ENCODE measurements at places on chromosomes 3 and 15.

DNA sequence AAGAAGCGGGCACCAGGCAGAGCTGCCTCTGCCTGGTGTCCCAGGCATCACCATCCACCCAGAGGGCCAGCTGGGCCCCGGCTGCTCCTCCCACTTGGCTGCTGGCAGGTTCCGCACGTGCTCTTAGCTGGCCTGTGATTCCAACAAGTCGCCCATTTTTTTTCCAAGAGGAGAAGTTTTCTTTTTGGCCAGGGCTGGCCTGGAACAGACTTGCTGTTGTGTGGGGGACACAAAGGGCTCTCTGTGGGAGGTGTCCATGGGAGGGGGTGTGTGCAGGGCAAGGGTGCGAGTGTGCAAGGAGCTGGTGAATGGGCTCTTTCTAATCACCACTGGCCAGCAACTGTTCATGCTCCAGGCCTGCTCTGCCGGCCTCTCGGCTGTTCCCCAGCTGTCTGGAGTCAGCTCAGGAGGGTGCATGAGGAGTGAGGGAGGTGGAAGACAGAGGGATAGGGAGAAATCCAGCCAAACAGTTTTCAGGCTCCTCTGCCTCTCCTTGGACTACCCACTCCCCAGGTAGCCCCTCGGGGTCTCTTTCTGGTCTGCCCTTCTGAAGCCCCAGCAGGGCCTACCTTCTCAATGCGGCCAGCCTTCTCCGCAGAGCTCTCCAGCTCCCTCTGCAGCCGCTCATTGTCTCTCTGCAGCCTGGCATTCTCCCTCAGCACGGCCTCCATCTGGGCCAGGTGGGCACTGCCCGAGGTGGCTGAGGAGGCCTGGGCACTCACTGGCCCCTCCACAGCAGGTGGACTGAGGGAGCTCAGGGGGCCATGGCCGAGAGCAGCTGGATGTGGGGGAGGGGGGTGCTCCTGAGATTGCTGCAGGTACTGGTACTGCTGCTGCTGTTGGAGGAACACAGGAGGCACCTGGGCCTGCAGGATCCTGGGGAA, 7.1 kb downstream of the AMOTL2 start:
- DNase-seq, result no peak

GRCh38 chr3:187639927-187640568, 30.1 kb downstream of the SST start:
- no peak for DNase-seq

DNA sequence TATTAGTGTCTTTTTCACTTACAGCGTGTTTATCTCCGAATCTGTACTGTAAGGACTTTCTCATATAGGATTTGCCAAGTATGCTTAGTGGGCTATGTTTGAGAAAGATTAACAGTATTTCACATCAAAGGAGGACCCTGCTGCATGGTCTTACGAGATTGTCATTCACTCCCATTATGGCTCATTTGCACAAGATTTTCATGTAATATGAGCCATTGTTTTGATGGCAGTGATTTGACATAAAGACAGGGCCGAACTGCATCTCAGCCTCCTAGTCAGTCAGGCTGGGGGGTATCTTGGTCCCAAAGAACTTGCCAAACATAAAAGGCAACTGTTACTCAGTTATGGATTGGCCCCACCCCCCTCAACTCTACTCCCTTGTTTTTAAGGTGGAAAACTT, 205.9 kb downstream of the ZIC1 start:
- DNase-seq, result no peak

GRCh38 chr3:28651159-28651558, 302.5 kb upstream of the AZI2 start:
- no peak for DNase-seq

DNA sequence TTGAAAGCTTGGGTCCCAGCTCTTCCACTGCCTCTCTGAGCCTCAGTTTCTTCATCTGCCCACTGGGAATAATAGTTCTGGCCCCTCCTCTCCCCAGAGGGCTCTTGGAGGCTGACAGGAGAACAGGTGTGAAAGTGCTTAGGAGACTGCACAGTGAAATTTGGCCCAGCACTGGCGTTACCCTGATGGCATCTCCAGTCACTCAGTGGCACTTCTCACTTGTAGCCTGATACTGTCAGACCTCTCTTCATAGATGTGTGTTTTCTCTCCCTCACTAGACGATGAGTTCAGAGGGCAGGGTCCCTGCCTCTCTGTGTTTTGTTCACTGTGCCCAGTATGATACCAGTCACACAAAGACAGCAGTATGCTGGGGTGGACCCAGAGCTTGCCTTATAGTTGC, 22.2 kb upstream of the IGDCC3 start:
- DNase-seq, result no peak

- DNase-seq, result no peak
Measured at GRCh38 chr3:52490939-52491526, 4.1 kb upstream of the STAB1 start.

DNA sequence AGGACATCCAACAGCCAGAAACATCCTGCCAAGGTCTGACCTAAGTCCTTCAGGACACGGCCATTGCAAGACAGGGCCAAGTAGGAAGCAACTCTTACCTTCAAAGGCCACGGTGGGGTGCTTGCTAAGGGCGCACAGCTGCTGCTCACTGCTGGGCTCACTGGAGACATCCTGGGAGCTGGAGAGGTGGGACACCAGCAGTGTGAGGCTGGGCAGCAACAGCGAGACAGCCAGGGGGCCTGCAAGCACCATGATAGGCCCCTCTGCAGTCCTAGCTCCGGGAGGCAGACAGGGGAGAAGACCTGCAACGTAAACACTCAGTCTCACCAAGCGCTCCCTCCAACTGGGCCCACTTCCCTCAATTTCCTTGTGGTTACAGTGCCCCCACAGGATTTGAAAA, 79.2 kb downstream of the SEMA5B start:
- no peak for DNase-seq

- no peak for DNase-seq
Measured at GRCh38 chr15:45346381-45346780, 32.0 kb downstream of the GATM start.

- no peak for DNase-seq
Measured at GRCh38 chr3:189460511-189460910, 170.7 kb upstream of the TP63 start.

GRCh38 chr15:35728219-35728940, 182.4 kb upstream of the DPH6 start:
- DNase-seq, result no peak
